Body of pancreas (tissue), 4 donors: ENCODE measurements at places on chromosomes 7 and 10.

DNA sequence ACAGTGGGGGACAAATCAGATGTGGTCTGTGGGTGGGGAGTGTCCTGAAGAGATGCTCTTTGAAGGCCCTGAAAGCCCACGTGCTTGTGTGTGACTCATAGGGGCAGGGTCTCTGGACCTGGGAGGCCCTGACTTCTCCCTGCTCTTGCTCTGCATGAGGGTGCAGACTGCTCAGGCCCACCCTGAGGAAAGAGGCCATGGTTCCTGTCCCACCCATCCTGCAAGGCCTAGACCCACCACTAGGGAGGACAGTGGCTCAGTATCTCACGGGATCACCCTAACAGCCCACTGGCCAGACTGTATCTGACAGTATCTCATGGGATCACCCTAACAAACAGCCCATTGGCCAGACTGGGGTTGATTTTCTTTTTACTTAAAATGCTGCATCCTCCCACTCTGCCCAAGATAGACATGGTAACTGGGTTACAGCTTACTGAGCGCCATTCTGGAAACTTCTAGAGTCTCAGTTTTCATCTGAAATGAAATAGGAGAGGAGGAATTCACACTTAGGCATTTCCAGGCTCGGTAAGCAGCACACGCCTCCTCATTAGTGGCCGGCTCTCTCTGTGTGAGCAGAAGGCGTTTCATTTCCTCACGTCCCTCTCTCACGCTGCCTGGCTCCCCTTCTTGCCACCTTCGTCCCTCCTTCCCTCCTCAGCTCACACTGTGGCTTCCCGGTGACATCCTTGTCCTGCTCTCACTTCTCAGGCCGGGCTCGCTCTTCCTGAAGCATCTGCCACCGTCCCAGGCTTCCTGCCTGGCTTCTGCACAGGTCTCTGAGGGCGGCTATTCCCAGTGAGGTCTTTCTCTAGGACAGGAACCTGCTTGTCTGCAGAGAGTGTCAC is 242.6 kb downstream of the GLRX3 start:
- no peak for DNase-seq

GRCh38 chr7:114678116-114678515 is 243.8 kb upstream of the MDFIC start:
- no peak for DNase-seq

- no peak for DNase-seq
Measured at GRCh38 chr7:13880789-13881188, 108.7 kb downstream of the ETV1 start.

GRCh38 chr7:17991866-17992648 is 35.6 kb downstream of the PRPS1L1 start:
- peak; percentile 19 for DNase-seq

DNA sequence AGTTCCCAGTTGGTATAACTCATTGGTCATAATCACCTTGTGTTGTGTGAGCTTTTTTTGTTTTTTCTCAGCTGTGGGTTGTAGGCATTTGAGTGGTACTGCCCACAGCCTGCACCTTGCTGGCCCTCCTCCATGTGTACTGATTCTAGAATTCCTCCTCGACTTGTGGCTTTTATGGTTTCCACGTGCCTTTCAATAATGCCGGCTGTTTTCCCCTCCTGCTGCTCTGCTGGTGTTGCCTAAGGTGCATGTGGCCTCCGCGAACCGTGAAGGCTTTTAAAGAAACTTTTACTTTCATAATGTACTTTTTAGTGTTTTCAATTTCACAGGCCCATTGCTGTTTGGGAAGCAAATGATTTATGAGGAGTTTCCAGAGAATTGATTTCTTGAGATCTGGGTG is 518.0 kb downstream of the REEP3 start:
- DNase-seq = no peak

GRCh38 chr10:103481974-103482531 is 3.0 kb upstream of the CALHM3 start:
- no peak for DNase-seq

DNA sequence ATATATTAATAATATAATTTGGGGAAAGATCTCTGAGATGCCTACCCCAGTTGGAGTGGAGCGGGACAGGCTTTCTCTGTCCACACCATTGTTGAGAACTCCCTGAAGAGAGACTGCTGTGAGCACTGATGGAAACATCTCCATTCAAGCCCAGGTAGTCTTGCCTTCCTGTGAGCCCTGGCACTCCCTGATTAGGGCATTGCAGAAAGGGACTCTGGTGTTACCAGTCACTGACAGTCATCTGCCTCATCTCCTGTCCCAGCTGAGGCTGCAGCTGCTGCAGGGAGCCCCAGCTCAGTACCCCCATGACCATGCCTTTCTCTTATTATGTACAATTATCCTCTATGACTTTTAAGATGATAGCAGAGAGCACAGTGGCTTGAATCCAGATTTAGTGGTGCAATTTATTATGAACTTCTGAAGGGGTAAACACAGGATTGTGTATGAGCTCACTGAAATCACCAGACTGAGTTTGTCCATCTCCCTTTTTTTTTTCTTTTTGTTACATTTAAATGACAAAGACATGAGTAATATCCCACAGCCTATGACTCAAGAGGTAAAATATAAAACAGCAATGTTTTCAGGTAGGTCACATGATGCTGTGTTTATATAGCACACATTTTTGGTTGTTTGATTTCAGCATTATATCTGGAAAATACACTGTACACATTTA is 236.9 kb downstream of the SLC25A13 start:
- no peak for DNase-seq

DNA sequence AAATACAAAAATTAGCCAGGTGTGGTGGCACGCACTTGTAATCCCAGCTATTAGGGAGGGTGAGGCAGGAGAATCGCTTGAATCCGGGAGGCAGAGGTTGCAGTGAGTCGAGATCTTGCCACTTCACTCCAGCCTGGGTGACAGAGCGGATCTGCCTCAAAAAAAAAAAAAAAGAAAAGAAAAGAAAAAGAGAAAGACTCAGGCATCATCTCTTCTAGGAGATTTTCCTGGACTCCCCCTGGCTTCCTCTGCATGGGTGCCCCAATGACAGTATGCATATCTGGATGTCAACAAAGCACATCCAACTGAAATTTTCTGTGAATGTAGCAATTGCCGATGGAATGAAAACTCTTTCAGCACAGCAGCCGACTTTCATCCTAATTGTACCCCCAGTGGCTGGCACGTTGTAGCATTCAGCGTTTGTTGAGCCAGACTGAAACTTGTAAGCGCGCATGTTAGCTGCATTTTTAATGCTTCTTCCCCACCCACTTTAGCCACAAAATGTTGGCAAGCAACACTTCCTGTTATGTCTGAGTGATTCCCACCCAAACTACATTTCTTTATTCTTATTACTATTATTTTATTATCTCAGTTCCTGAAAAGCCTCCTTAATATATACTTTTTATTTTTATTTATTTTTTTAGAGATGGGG is 70.2 kb downstream of the PRTFDC1 start:
- DNase-seq = peak; percentile 37

GRCh38 chr10:58796824-58797223 is 284.2 kb downstream of the BICC1 start:
- DNase-seq = no peak

- no peak for DNase-seq
Measured at GRCh38 chr7:123727071-123727837, 21.5 kb downstream of the WASL start.

DNA sequence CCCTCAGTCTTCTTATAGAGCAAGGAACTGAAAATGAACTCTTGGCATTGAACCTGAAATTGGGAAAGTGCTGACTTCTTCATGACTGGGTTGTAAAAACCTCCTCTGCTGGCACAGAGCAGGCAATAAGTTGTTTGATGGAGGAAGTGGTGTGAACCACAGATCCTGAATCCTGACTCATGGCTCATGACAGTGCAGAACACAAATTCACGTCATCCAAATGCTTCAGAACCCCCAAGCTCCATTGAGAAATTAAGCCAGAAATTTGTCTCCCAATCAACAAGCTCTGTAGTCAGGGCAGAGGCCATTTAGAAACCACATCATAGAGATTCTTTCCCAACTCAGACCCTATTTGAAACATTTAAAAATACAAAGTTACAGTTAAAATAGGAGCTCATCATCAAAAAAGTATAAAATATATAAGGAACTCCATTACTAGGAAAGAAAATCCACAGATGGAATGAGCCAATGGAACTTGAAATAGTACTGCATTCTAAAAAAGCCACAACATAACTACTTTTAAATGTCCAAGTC is 10.3 kb upstream of the STK17A start:
- no peak for DNase-seq

- DNase-seq = no peak
Measured at GRCh38 chr10:9297580-9297979, 1243.1 kb downstream of the GATA3 start.

GRCh38 chr10:44467900-44468299 is 83.0 kb upstream of the CXCL12 start:
- DNase-seq = no peak

- no peak for DNase-seq
Measured at GRCh38 chr7:69833964-69834363, 235.7 kb downstream of the AUTS2 start.

GRCh38 chr10:119516381-119517234 is 25.9 kb downstream of the RGS10 start:
- DNase-seq = peak; percentile 31

- no peak for DNase-seq
Measured at GRCh38 chr7:8282162-8282561, 20.2 kb upstream of the ICA1 start.

- no peak for DNase-seq
Measured at GRCh38 chr10:110609605-110610004, 34.5 kb upstream of the RBM20 start.

DNA sequence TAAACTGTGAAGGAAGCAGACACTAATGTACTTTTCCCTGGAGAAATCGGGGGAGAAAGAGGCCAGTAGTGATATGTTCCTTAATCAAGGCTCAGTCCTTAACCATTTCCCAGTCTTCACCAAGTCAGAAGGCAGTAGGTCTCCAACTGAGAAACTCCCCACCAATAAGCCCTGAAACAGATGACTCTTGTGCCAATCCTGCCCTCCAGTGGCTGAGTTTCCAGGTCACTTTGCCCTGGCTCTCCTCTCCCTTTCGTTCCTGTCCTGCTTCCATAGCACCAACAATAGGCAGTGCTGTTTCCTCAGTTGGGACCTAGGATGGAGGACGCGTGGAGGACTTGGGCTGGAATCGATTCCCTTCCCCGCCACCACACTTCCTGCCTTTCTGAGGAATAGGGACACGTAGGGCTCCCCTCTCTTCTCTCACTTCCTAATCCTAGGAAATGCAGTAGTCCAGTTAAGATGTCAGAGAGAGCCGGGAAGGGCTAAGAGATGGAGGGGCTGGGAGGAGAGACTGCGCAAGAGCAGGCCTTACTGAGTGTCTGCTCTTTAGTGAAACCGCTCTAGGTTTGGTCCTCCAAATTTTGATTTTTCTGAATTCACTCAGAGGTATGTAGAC is 23.4 kb downstream of the ATOH7 start:
- peak; percentile 44 for DNase-seq

DNA sequence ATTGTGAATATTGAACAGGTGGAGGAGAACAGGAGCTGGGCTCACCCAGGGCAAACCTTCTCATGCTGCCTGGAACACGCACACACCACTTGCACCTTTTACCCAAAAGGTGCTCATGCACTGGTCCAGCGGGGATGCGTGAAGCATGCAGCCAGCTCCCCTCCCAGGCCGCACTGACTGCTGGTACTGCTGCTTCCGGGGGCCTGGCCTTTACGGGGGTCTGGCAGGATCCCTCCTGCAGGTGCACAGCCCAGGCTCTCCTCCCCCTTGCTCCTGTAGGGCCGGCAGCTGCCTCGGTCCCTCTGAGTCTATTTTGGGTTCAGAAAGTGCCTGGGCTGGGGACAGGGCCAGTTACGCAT is 221.7 kb downstream of the DNAJB6 start:
- DNase-seq = peak; percentile 1

DNA sequence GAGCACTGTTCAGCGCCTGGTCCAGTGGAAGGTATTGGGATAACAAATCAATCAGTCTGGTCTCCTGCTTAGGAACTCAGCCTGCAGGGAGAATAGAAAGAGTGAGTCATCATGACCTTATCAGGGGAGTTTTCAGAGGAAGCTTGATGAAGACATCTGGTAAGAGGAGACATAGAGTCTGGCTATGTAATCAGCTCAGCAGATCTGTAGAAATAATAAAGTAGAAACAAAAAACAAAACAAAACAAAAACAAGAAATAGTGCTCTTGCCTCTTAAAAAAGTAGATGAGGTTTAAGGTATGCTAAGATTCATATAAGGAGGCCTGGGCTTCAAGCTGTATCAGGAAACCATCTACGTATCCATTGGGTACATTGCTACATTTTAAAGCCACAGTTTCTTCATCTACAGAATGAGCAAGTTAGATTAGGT is 14.4 kb downstream of the TAS2R41 start:
- no peak for DNase-seq

- no peak for DNase-seq
Measured at GRCh38 chr10:74334221-74334620, 183.2 kb downstream of the ADK start.

DNA sequence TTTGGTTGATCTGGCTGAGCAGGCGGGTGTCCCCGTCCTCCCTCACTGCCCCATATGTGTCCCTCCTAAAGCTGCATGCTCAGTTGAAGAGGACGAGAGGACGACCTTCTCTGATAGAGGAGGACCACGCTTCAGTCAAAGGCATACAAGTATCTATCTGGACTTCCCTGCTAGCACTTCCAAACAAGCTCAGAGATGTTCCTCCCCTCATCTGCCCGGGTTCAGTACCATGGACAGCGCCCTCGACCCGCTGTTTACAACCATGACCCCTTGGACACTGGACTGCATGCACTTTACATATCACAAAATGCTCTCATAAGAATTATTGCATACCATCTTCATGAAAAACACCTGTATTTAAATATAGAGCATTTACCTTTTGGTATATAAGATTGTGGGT is 26.9 kb upstream of the TRIM56 start:
- DNase-seq = peak; percentile 55

GRCh38 chr7:142414135-142414534 is 156.3 kb upstream of the PRSS58 start:
- DNase-seq = no peak

GRCh38 chr10:45372251-45372951 is 1.6 kb upstream of the ALOX5 start:
- DNase-seq = no peak

- DNase-seq = no peak
Measured at GRCh38 chr10:52999258-52999657, 226.7 kb upstream of the MBL2 start.

GRCh38 chr10:77910524-77911145 is 15.9 kb downstream of the DLG5 start:
- DNase-seq = no peak

DNA sequence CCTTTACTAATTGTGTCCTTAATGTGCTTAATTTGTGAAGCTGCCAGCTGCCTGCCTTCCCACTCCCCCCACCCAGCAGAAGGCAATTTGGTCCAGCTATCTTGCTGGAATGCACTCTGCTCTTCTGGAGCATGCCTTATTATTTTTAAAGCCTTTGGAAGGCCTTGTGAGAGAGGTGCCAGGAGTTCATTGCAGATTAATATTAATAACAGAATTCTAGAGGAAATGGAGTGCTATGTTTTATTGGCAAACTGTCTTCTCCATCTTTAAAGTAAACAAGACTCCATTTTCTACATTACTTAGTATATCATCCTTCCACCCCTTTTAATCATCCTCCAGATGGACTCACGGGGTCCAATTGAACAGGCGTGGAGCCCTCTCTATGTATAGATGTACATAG is 50.8 kb upstream of the ZNF32 start:
- no peak for DNase-seq
